ENCODE measurements at places on chromosomes 1 and 21.
A peak's percentile ranks its signal among the peaks of the same experiment; 100 is the strongest.

DNA sequence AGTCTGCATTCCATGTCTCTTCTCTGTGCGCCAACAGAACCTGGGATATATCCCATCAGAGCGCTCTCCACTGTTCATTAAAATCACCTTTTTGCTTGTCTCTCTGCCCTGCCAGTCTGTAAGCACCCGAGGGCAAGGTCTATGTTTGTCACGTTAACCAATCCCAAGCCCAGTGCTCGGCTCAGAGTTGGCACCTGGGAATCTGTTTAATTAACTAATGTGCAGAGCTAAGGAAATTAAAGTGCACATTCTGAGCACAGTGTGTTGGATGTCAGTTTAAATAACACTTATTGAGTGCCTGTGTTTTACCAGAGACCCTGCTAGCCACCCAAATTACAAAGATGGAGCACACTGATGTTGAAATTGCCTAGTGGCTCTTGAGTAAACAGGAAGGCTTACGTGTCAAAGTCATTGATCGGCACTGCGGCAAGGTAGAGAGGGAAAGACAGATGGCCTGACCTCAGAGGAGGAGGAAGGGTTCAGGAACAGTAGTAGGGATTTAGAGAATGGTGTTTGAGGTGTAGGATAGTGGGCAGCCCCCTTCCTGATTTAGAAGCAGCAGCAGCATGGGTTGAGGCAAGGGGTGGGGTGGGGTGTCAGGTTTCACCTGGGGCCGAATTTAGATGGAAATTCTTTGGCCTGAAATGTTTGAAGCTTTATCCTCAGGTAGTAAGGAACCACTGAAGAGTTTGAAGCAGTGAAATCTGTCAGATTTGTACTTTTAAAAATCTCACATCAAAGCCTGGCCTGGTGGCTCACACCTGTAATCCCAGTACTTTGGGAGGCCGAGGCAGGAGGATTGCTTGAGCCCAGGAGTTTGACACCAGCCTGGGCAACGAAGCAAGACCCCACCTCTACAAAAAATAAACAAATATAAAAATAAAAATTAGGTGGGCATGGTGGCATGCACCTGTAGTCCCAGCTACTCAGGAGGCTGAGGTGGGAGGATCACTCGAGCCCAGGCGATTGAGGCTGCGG lies 7.7 kb downstream of the ARMH1 start:
- no peak for DNase-seq

- no peak for DNase-seq
Observed at GRCh38 chr21:34834290-34834689, 165.5 kb downstream of the CLIC6 start.

- no peak for DNase-seq
Observed at GRCh38 chr1:3383679-3384078, 70.8 kb upstream of the ARHGEF16 start.

- no peak for DNase-seq
Observed at GRCh38 chr1:220076861-220077762, 12.5 kb downstream of the BPNT1 start.

- DNase-seq, result no peak
Observed at GRCh38 chr1:245166471-245166885, 11.7 kb downstream of the KIF26B start.

DNA sequence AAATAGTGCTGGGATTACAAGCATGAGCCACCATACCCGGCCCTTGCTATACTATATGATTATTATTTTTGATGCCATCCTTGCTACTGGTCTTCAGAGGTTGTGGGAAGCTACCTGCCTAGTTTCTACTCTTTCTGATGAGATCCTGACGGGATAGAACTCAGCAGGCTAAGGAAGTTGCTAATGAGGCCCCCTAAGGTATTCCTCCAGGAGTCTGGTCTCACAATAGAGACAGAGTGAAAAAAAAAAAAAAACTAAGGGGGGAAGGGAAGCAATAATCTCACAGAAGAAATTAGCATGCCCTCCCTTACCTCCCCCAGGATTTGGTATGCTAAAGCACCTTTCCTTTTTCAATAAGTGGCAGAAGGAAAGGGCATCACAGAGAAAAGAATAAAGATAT lies 17.6 kb downstream of the INTS3 start:
- no peak for DNase-seq

DNA sequence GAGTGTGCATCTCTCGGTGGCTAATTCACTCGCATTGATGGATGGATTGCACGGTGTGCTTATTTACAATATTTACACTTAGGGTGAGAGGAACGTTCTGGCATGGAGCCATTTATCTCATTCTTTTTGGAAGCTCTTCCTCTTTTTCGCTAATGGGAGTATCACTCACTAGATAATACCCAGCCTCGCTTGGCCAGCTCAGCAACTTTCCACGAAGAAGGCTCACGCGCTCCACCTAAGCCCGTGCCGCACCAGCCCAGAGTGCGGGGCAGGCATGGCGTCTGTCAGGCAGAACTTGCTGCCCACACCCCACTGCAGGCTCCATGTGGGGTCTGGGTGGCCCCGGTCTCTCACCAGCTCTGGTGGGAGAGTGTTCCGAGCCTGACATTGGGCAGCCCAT lies 484.9 kb downstream of the NPHP4 start:
- no peak for DNase-seq

- no peak for DNase-seq
Observed at GRCh38 chr21:45504516-45505415, 37.5 kb downstream of the SLC19A1 start.

DNA sequence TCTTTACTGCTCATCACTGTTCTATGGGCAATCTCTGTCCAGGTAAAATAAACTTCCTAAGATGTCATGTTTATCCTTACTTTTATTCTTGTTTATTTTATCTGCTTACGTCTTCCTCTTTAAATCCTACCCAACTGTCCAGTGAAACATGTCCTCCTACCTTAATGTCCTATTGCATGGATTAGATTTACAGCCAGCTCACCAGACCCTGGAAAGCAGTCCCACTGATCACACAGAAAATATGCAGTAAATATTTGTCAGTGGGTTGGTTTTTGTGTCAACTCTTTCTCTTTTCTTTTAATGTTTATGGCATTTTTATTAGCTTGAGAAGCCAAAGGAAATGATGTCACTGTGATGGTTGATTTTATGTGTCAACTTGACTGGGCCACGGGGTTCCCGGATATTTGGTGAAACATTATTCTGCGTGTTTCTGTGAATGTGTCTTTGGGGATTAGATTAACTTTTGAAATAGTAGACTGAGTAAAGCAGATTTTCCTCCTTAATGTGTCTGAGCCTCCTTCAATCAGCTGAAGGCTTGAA lies 258.3 kb downstream of the SRGAP2C start:
- no peak for DNase-seq

DNA sequence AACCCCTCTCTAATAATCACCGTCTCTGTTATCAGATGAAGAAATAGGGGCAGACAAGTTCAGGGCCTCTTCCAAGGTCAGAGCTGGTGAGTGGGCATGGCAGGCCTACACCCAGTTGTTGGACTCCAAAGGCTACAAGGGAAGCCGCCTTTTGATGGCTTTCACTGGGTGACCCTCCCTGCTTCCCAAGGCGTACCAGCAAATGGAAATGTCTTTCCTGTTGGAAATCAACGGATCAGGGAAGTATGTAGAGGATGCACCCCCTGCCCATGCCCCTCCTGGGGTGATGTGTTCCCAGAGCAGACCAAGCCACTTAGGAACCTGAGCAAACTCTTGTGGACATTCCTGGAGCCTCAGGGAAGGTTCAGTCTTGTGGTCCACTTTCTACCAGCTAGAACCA lies 47.4 kb downstream of the LGR6 start:
- DNase-seq, result no peak

DNA sequence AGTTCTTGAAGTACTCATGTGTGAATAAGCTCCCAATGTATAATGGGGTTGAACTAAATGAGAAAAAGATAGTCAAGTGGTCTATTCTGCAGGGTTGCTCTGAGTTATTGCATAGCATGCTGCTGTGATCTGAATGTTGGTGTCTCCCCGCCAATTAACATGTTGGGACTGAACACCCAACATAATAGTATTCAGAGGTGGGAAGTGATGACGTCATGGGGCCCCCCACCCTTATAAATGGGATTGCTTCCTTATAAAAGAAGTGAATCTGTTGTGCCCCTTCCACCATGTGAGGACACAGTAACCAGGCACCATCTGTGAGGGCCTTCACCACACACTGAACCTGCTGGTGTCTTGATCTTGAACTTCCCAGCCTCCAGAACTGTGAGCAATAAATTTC lies 50.2 kb downstream of the MAB21L3 start:
- DNase-seq, result no peak

- DNase-seq, result no peak
Observed at GRCh38 chr1:116167625-116168276, 56.6 kb downstream of the MAB21L3 start.

GRCh38 chr1:87510540-87510939 lies 181.9 kb downstream of the LMO4 start:
- no peak for DNase-seq

DNA sequence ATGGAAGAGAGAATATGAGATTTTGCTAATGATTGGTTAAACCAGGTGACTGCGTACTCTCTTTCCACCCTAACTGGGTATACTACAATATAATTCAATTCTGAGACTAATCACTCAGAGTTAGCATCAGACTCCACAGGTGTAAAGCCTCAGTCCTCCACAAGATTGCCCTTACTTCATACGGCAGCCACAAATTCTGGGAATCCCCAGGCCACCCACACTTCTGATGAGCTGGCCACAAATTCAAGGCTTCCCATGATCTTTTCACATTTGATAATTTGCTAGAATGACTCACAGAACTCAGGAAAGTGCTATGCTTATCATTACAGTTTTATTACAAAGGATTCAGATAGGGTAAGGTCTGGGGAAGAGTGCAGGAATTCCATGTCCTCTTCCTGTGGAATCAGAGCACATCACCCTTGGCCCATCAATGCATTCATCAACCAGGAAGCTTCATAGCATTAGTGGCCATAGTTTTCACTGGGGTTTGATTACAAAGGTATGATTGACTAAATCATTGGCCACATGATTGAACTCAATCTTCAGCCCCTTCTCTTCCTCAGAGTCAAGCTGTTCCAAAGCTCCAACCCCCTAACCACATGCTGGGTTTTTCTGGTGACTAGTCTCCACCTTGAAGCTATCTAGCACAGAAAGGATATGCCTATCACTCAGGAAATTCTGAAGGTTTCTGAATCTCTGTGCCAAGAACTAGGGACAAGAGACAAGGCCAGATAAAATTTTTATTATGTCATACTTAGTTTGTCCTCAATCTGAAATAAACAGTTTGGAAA lies 131.7 kb downstream of the HHIPL2 start:
- no peak for DNase-seq

- no peak for DNase-seq
Observed at GRCh38 chr1:40266786-40267535, 8.9 kb downstream of the ZMPSTE24 start.

DNA sequence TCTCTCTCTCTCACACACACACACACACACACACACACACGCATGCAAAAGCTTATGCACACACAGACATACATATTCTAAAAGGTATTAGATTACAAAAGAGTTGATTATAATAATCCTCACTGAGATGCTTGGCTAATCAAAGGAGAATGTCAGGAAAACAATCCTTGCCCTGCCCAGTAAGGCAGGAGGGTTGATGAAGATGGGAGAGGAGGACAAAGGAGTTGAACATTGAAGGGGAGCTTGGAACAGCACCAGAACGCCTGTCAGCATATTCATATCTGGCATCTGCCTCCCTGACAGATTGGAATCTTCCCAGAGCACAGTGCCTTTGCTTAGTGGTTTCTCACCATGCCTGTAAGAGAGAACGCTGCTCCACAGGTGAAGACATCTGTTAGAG lies 68.6 kb upstream of the PALMD start:
- DNase-seq, result no peak

DNA sequence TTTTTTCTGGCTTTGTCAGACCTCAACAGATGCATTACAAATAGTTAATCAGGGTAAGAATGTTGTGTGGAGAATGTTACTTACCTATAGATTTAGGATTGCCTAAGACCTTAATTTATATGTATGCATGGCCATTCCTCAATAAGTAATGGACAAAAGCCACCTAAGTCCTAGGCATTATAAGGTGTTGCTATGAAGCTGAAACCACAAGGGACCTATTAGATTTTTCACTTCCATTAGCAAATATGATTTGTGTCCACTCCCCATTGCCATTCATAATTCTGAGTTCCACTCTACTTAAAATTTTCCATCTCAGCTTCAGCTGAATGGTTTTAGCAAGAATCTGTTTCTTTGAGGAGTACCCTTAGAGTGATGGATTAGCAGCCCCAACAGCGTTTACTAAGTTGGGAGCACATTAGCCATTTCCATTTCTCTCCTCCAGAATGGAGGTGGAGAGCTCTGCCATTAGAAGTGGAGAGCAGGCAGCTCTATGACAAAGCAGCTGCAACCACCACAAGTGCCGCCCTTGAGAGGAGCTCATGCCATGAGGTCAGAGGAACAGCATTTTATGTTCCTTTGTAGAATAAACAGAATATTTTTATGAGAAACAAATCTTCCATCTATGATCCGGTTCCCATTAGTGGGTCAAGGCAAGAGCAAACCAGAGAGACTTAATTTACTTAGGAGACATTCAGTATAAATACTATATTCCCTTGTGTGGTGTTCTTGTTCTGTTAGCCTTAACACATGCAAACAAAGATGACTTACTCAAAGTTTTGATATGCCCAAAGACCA lies 28.9 kb upstream of the C1orf87 start:
- DNase-seq, result no peak

GRCh38 chr1:241417258-241417657 lies 60.3 kb upstream of the RGS7 start:
- DNase-seq, result no peak

GRCh38 chr1:243440406-243440805 lies 184.6 kb downstream of the SDCCAG8 start:
- DNase-seq, result no peak

DNA sequence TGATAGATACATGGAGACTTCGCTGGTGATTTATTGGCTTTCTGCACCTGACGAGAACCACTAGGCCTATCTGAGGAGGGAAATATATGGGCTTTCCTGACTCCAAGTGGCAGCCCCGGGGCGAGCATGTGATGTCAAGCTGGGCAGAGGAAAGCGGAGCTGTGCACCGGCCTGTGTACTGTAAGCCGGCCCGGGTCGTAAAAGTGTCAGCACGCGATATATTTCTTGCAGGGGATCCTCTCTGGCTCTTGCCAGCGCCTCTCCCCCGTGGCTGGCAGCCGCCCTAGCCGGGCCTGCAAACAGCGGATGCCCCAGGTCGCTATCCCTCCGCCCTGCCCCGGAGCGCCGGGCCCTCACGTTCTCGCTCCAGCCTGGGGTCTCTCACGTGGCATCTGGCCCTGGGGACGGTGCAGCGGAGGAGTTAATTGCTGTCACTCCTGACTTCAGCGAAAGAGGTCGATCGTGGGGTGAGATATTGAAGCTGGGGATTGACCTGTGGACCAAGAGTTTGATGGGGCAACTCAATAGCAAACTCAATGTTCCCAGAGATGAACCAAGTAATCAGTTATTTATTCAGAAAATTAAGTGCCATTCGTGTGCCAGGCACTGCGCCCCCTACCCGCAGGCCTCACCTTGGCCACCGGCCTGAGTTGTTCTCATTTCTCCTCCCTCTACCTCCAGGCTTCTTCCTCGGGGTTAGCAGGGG lies 41.0 kb upstream of the HAO2 start:
- peak; percentile 3 for DNase-seq

All from activated effector memory CD4-positive, alpha-beta T cell treated with Interleukin-2 at 50 U/mL for 16 hours (primary cell).